Esophagus squamous epithelium (tissue), 5 donors: ENCODE measurements at places on chromosomes 7 and 10.

- H3K36me3 ChIP-seq, result no peaks in the 10 kb centered on the region
- no peak for DNase-seq
- H3K4me3 ChIP-seq, result no peak overlapping the region
- no peaks in the 10 kb centered on the region for H3K27me3 ChIP-seq
- H3K27ac ChIP-seq, result no peak overlapping the region
- H3K4me1 ChIP-seq, result no peaks in the 10 kb centered on the region
Measured at GRCh38 chr10:120286280-120286679, 170.7 kb upstream of the PLPP4 start.

GRCh38 chr10:34736976-34737771, 77.9 kb downstream of the PARD3 start:
- no peak overlapping the region for H3K4me3 ChIP-seq
- no peaks in the 10 kb centered on the region for H3K27me3 ChIP-seq
- H3K27ac ChIP-seq, result no peak overlapping the region
- H3K4me1 ChIP-seq, result peaks cover 11% of the 10 kb centered on the region
- no peak for DNase-seq
- H3K36me3 ChIP-seq, result no peaks in the 10 kb centered on the region

DNA sequence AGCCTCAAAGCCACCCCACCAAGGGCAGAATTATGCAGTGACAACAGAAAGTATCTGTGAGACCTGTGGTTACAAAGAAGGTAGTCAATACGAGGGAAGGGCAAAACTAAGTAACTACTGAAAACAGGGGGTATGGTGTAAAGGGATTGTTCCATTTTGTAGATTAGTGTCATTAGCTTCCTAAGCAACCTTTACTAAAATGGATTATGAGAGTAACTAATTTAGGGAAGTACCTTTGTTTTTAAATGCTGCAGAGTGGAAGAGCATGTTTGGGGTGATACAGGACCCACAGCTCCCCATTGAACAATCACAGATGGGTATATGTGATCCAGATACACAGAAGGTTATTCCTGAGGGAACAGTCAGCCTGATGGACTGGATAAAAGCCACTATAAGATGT, 51.3 kb upstream of the TAC1 start:
- H3K4me3 ChIP-seq, result no peak overlapping the region
- no peak for DNase-seq
- no peaks in the 10 kb centered on the region for H3K4me1 ChIP-seq
- no peaks in the 10 kb centered on the region for H3K36me3 ChIP-seq

- DNase-seq, result no peak
- no peaks in the 10 kb centered on the region for H3K27me3 ChIP-seq
Measured at GRCh38 chr7:22578007-22578733, 78.2 kb upstream of the STEAP1B start.

DNA sequence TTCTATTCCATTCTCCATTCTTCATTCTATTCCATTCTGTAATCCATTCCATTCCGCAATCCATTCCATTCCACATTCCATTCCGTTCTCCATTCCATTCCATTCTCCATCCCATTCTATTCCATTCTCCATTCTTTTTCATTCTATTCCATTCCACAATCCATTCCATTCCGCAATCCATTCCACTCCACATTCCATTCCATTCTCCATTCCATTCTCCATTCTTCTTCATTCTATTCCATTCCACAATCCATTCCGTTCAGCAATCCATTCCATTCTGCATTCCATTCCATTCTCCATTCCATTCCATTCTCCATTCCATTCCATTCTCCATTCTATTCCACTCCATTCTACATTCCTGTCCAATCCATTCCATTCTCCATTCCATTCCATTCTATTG, 85.2 kb downstream of the NSUN6 start:
- H3K4me3 ChIP-seq, result no peak overlapping the region
- no peaks in the 10 kb centered on the region for H3K27me3 ChIP-seq
- H3K36me3 ChIP-seq, result no peaks in the 10 kb centered on the region
- no peak for DNase-seq

- DNase-seq, result no peak
- peaks cover 100% of the 10 kb centered on the region for H3K4me1 ChIP-seq
- H3K27ac ChIP-seq, result peak overlapping the region; percentile 100
- no peaks in the 10 kb centered on the region for H3K27me3 ChIP-seq
- H3K36me3 ChIP-seq, result no peaks in the 10 kb centered on the region
- H3K4me3 ChIP-seq, result peak overlapping the region; percentile 33
Measured at GRCh38 chr10:119657725-119658124, 6.5 kb downstream of the BAG3 start.

GRCh38 chr10:31242902-31243301, 76.1 kb upstream of the ZEB1 start:
- no peak overlapping the region for H3K4me3 ChIP-seq
- no peak overlapping the region for H3K27ac ChIP-seq
- no peak for DNase-seq

DNA sequence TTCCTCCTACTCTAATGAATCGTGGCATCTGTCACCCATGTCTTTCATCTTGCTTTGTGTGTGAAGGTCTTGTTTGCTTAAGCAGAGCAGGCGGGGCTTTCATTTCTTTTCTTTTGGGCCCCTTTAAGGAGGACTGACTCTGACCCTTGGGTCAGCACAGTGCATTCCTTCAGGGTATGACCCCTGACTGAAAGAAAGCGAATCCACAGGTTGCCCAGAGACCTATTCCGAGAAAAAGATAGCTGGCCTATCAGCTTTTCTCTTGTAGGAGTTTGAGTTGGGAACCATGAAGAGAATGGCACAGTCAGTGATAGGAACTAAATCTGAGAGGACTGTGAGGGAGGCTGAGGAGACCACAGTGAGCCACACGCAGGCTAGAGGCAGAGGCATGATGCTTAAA, 193.2 kb upstream of the CDCA7L start:
- no peak for DNase-seq
- H3K4me1 ChIP-seq, result no peaks in the 10 kb centered on the region
- H3K4me3 ChIP-seq, result no peak overlapping the region
- H3K36me3 ChIP-seq, result no peaks in the 10 kb centered on the region

GRCh38 chr7:44222776-44223261, 22.0 kb downstream of the YKT6 start:
- no peak for DNase-seq
- no peaks in the 10 kb centered on the region for H3K36me3 ChIP-seq
- no peak overlapping the region for H3K27ac ChIP-seq
- H3K4me1 ChIP-seq, result peaks cover 33% of the 10 kb centered on the region
- peaks cover 35% of the 10 kb centered on the region for H3K27me3 ChIP-seq

DNA sequence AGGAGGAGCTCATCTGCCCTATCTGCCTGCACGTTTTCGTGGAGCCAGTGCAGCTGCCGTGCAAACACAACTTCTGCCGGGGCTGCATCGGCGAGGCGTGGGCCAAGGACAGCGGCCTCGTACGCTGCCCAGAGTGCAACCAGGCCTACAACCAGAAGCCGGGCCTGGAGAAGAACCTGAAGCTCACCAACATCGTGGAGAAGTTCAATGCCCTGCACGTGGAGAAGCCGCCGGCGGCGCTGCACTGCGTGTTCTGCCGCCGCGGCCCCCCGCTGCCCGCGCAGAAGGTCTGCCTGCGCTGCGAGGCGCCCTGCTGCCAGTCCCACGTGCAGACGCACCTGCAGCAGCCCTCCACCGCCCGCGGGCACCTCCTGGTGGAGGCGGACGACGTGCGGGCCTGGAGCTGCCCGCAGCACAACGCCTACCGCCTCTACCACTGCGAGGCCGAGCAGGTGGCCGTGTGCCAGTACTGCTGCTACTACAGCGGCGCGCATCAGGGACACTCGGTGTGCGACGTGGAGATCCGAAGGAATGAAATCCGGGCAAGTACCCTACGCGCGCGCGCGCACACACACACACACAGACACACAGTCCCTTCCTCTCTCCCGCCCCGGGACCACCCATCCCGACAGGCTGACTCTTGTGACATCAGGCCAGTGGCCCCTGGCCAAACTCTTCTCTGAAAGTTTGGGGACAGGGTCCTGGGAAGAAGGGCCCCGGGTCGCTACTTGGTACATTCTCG, 538 bp downstream of the TRIM8 start:
- no peaks in the 10 kb centered on the region for H3K36me3 ChIP-seq
- peak overlapping the region; percentile 97 for H3K27ac ChIP-seq
- peak overlapping the region; percentile 91 for H3K4me3 ChIP-seq
- H3K4me1 ChIP-seq, result peaks cover 38% of the 10 kb centered on the region

DNA sequence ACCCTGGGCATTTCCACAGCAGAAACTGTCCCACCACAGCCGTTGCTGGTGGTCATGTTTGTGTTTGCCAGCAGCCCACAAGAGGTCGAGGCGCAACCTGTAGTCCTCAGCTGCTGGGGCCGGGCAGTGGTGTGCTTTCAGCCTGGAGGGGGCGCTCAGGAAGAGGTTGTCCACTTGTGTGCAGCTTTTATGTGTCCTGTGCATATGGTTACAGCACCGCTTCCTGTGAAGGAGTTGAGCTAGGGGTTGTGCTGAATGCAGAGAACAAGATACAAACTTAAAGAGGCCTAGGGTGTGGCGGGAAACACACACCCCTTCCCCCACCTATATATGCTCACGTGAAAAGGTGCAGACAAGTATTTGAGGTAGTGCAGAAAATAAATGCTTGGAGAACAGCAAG, 29.5 kb upstream of the PFKFB3 start:
- peaks cover 79% of the 10 kb centered on the region for H3K4me1 ChIP-seq
- H3K27ac ChIP-seq, result no peak overlapping the region
- no peaks in the 10 kb centered on the region for H3K36me3 ChIP-seq
- H3K4me3 ChIP-seq, result no peak overlapping the region
- no peaks in the 10 kb centered on the region for H3K27me3 ChIP-seq
